Gastrocnemius medialis (tissue), 4 donors: ENCODE measurements at places on chromosomes 5 and 9. TPM values are rescaled to one million over a fixed set of nuclear protein-coding genes. Genes with fewer than 3 reads are reported as not detected.

- no peak overlapping the region for H3K4me3 ChIP-seq
- no peak for DNase-seq
- no peaks in the 10 kb centered on the region for H3K27me3 ChIP-seq
- peaks cover 16% of the 10 kb centered on the region for H3K4me1 ChIP-seq
- peak overlapping the region; percentile 67 for H3K27ac ChIP-seq
Measured at GRCh38 chr9:109274884-109275730, 45.8 kb downstream of the EPB41L4B start.

The PCDHGA6 gene
- total RNA-seq, result 1.6 TPM

The SNCAIP gene
- total RNA-seq, result 3.1 TPM

GRCh38 chr5:14483504-14484157 lies 98.0 kb upstream of the OTULINL start:
- H3K4me3 ChIP-seq, result no peak overlapping the region
- H3K27me3 ChIP-seq, result no peaks in the 10 kb centered on the region
- H3K36me3 ChIP-seq, result no peaks in the 10 kb centered on the region
- no peak overlapping the region for H3K27ac ChIP-seq
- H3K4me1 ChIP-seq, result no peaks in the 10 kb centered on the region

The SLC36A3 gene
- not detected for total RNA-seq

- no peak for DNase-seq
- H3K4me1 ChIP-seq, result no peaks in the 10 kb centered on the region
- H3K4me3 ChIP-seq, result no peak overlapping the region
- no peaks in the 10 kb centered on the region for H3K27me3 ChIP-seq
- no peaks in the 10 kb centered on the region for H3K36me3 ChIP-seq
Measured at GRCh38 chr5:75985077-75985476, 98.1 kb upstream of the SV2C start.

GRCh38 chr9:108983885-108984284 lies 29.4 kb downstream of the CTNNAL1 start:
- no peaks in the 10 kb centered on the region for H3K36me3 ChIP-seq
- no peaks in the 10 kb centered on the region for H3K27me3 ChIP-seq
- H3K4me3 ChIP-seq, result no peak overlapping the region
- no peaks in the 10 kb centered on the region for H3K4me1 ChIP-seq

DNA sequence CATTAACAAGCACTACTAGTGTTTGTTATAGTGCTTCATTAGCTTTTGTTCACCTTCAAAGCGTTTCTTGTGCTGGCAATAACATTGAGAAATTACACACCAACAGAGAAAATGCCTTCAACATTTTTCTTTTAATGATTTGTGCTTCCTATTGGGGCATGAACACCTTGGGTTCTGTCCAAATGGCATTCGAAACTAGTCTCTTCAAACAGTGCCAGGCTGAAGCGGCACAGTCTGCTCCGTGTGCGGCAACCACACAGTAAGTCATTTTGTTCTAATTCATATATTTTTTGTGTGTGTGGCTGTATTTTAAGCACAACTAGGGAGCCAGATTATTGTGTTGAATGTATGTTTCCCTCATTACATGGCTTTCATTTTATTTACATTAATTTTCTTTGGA lies 414.7 kb upstream of the SGCD start:
- H3K4me3 ChIP-seq, result no peak overlapping the region
- H3K27me3 ChIP-seq, result no peaks in the 10 kb centered on the region
- DNase-seq, result no peak
- H3K36me3 ChIP-seq, result no peaks in the 10 kb centered on the region
- H3K4me1 ChIP-seq, result no peaks in the 10 kb centered on the region
- no peak overlapping the region for H3K27ac ChIP-seq

The SPINK13 gene
- not detected for total RNA-seq

- no peaks in the 10 kb centered on the region for H3K36me3 ChIP-seq
- no peaks in the 10 kb centered on the region for H3K4me1 ChIP-seq
- no peak for DNase-seq
Measured at GRCh38 chr5:13704396-13704795, 240.1 kb downstream of the DNAH5 start.

The IZUMO3 gene
- total RNA-seq, result not detected

DNA sequence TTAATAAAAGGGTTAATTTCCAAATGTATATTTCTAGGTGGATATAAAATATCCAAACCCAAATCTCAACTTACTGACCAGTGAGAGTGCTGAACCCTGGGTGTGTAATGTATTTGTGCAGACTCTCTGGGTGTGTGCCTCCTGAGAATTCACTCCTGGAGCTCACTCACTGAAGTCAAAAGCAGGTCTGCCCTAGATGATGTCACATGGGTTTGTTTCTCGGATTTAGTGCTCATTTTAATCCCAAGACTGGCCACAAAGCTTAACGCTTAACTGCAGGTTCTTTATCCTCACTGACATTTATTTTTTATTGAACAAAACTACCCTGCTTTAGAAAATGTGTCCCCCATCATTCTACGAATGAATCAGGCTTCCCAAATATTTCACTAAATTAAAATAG lies 179.4 kb downstream of the PPP2R2B start:
- H3K36me3 ChIP-seq, result no peaks in the 10 kb centered on the region
- H3K27me3 ChIP-seq, result no peaks in the 10 kb centered on the region
- H3K4me3 ChIP-seq, result no peak overlapping the region
- no peaks in the 10 kb centered on the region for H3K4me1 ChIP-seq

The TAF11L4 gene
- not detected for total RNA-seq

The IL5 gene
- not detected for total RNA-seq

GRCh38 chr9:130459151-130459550 lies 14.4 kb downstream of the ASS1 start:
- no peak overlapping the region for H3K27ac ChIP-seq
- H3K36me3 ChIP-seq, result no peaks in the 10 kb centered on the region
- no peaks in the 10 kb centered on the region for H3K4me1 ChIP-seq
- no peak overlapping the region for H3K4me3 ChIP-seq
- no peaks in the 10 kb centered on the region for H3K27me3 ChIP-seq
- no peak for DNase-seq

GRCh38 chr9:92146610-92147009 lies 31.4 kb upstream of the SPTLC1 start:
- no peaks in the 10 kb centered on the region for H3K36me3 ChIP-seq
- H3K4me3 ChIP-seq, result no peak overlapping the region
- no peak for DNase-seq

DNA sequence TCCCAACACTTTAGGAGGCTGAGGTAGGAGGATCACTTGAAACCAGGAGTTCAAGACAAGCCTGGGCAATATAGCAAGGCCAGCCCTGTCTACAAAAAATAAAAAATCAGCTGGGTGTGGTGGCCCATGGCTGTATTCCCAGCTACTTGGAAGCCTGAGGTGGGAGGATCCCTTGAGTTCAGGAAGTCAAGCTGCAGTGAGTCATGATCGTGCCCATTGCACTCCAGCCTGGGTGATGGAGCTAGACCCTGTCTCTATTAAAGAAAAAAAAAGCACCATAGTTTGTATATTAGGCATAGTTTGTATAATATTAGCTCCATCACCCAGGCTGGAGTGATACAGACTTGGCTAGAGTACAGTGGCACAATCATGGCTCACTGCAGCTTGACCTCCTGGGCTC lies 9.6 kb upstream of the NME5 start:
- H3K4me3 ChIP-seq, result no peak overlapping the region
- H3K4me1 ChIP-seq, result no peaks in the 10 kb centered on the region
- DNase-seq, result no peak
- H3K36me3 ChIP-seq, result no peaks in the 10 kb centered on the region

The IRX1 gene
- total RNA-seq, result not detected

GRCh38 chr5:34474573-34475021 lies 181.5 kb upstream of the RAI14 start:
- no peaks in the 10 kb centered on the region for H3K36me3 ChIP-seq
- H3K27me3 ChIP-seq, result no peaks in the 10 kb centered on the region
- DNase-seq, result no peak
- H3K4me3 ChIP-seq, result no peak overlapping the region

GRCh38 chr5:157607371-157608161 lies 32.0 kb upstream of the ADAM19 start:
- no peaks in the 10 kb centered on the region for H3K27me3 ChIP-seq
- no peak overlapping the region for H3K4me3 ChIP-seq
- H3K27ac ChIP-seq, result no peak overlapping the region
- no peak for DNase-seq

DNA sequence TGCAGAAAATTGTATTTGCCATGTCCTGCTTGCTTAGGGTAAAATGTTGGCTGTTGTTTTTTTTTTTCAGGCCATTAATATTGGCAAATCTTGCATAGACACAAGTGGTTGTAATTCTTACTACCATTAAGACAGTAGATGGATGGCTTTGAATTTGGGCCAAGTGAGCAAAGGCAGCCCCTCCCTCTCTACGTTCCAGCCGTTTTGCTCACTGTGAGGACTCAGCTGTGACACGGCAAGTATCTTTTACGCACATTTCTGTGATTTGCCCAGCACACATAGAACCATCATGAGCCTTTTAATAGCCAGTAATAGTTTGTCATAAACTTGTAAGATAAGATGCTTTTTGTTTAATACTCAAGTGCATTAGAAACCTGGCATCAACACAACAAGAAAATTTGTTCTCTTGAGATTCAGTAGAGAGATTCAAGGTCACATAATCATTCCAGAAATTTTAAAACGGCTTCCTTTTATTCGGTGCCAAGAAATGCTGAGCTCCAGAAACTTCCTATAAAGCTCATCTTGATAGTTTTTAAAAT lies 205.2 kb upstream of the ADCY2 start:
- H3K4me3 ChIP-seq, result no peak overlapping the region
- H3K27ac ChIP-seq, result no peak overlapping the region
- H3K4me1 ChIP-seq, result no peaks in the 10 kb centered on the region
- no peaks in the 10 kb centered on the region for H3K27me3 ChIP-seq
- no peaks in the 10 kb centered on the region for H3K36me3 ChIP-seq

- DNase-seq, result no peak
- H3K36me3 ChIP-seq, result no peaks in the 10 kb centered on the region
- H3K27ac ChIP-seq, result no peak overlapping the region
- H3K4me3 ChIP-seq, result no peak overlapping the region
- no peaks in the 10 kb centered on the region for H3K27me3 ChIP-seq
- H3K4me1 ChIP-seq, result no peaks in the 10 kb centered on the region
Measured at GRCh38 chr9:114671605-114672004, 10.4 kb downstream of the TEX48 start.

GRCh38 chr9:125650271-125650737 lies 56.7 kb downstream of the MAPKAP1 start:
- DNase-seq, result no peak
- H3K27ac ChIP-seq, result no peak overlapping the region
- H3K4me1 ChIP-seq, result peaks cover 20% of the 10 kb centered on the region
- no peaks in the 10 kb centered on the region for H3K27me3 ChIP-seq
- H3K4me3 ChIP-seq, result no peak overlapping the region

DNA sequence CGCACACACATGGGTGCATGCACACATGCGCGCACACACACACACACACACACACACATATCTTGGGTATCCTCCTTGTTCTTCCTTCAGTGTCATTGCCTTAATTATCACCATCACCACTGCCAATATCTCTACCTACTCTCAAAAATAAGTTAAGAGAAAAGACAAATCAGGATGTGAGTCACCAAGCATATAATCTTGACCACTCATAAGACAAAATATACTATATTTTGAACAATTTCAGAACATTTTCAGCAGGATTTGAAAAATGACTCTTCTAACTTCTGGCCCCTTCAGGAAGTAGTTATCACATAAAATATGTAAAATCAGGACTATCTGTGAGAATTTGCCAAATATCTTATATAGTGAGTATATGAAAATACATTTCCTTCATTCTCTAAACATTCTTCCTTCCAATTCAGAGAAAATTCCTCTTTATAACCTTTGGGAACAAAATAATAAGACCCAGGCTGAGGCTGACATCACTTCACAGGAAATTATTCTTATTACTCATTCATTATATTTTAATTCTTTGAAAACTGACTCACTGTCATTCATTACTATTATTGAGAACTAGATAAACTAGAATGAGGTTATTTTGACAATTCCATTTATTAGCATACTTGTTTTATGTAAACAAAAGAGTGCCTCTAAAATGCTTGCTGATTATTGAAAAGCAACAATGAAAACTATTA lies 772.0 kb upstream of the ACO1 start:
- no peak overlapping the region for H3K4me3 ChIP-seq
- H3K36me3 ChIP-seq, result no peaks in the 10 kb centered on the region
- no peaks in the 10 kb centered on the region for H3K27me3 ChIP-seq
- peaks cover 13% of the 10 kb centered on the region for H3K4me1 ChIP-seq
- H3K27ac ChIP-seq, result no peak overlapping the region
- DNase-seq, result no peak
